ENCODE measurements at places on chromosomes 1 and 21.

- DNase-seq = no peak
Measured at GRCh38 chr1:23553231-23554126, 5.8 kb downstream of the ID3 start.

GRCh38 chr1:25356848-25357247 is 18.7 kb downstream of the TMEM50A start:
- no peak for DNase-seq

DNA sequence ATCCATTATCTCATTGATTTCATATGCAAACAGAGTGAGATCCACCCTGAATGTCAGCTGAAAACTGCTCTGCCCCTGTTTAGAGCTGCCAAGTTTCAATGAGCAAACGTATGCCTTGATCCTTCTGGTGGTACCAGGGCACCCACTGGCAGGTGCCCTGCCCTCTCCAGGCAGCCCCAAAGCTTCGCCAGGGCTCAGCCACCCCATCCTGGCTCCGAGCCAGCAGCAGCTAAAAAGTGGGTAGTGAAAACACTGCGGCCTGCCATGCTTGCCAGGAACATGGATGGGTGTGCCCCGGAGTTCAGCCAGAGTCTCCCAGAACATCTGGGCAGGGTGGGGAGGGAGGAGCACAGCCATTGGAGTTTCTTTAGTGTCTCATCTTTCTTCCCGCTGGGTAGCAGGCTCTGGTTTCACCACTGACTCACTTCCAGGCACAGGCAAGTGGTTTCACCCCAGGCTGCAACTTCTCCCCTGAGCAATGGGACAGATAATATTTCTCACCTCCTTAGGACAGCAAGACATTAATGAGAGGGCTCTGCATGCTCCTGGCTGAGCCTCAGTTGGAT is 8.1 kb upstream of the LMX1A start:
- DNase-seq = peak; percentile 81

- peak; percentile 75 for DNase-seq
Measured at GRCh38 chr1:115807723-115808122, 33.2 kb downstream of the NHLH2 start.

- no peak for DNase-seq
Measured at GRCh38 chr21:38459490-38459889, 38.8 kb downstream of the ERG start.

DNA sequence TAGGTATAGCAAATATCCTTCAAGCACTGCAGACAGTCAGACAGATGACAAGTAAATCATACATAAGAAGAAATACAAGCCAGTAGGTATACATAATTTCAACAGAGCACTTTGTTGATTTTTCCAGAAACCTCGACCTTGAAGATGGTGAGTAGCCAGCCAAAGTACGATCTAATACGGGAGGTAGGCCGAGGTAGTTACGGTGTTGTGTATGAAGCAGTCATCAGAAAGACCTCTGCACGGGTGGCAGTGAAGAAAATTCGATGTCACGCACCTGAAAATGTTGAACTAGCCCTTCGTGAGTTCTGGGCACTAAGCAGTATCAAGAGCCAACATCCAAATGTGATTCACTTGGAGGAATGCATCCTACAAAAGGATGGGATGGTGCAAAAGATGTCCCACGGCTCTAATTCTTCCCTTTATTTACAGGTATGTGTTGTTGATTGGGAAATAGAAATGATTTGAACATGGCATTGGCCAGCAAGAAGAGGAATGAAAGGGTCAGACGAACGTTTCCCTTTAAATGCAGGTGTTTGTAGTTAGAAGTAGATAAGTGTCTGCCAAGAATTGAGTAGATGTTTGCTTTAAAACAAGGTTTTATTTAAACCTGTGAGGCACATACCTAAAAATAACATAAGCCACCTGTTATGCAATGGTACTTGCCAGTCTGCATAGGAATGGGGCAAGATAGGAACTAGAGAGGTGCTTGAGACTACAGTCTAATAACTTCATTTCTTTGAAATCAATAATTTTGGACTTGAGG is 2.7 kb downstream of the PDIK1L start:
- DNase-seq = no peak

DNA sequence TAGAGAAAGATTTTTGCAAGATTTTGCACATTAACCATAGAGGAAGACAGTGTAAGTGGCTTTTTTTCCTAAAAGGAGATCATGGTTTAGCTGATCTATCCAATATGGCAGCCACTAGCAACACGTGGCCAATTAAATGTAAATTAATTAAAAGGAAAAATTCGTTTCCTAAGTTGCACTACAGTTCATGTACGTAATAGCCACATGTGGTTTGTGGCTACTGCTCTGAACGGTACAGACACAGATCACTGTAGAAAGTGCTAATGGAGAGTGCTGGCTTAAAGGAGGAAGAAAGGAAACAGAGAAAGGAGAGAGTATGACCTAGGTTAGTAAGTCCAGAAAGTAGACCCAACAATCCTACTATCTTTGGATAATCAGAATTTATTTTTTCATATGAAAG is 170.8 kb downstream of the SIPA1L2 start:
- no peak for DNase-seq

DNA sequence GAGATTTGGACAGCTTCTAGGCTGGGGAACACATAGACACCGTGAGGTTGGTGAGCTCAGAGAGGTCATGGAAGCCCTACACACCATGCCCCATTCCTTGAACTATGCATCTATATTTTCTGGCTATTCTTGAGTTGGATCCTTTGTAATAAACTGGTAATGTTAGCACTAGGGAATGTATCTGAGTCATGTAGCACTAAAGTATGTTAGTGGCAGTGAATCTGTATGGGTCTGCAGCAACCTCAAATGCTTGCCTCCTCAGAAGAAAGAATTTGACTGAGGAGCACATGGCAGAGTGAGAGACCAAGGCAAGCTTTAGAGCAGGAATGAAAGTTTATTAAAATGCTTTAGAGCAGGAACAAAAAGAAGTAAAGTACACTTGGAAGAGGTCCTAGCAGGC is 43.7 kb upstream of the LRRC7 start:
- no peak for DNase-seq

- no peak for DNase-seq
Measured at GRCh38 chr1:103517380-103518047, 8.0 kb upstream of the RNPC3 start.

- peak; percentile 37 for DNase-seq
Measured at GRCh38 chr1:213996320-213997037, 8.7 kb downstream of the PROX1 start.

GRCh38 chr1:196873385-196873784 is 14.5 kb upstream of the CFHR4 start:
- DNase-seq = no peak

DNA sequence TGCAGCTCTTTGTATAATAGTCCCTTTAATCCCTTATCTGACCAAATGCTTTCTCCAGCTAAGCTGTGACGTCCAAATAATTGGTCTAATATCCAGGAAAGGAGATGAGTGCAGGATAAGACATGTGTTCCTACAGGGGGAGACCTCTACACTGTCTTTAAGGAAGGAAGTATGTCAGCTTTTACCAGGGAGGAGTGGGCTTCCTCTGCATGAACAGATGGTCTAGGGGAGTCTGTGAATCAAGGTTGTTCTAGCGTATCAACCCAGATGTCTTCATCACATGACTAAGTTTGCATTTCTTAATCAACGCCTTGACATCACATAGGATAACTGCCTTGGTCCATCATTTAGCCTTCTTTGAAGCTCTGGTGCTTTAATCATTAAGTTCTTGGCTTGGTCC is 528.2 kb downstream of the MRPL39 start:
- no peak for DNase-seq

DNA sequence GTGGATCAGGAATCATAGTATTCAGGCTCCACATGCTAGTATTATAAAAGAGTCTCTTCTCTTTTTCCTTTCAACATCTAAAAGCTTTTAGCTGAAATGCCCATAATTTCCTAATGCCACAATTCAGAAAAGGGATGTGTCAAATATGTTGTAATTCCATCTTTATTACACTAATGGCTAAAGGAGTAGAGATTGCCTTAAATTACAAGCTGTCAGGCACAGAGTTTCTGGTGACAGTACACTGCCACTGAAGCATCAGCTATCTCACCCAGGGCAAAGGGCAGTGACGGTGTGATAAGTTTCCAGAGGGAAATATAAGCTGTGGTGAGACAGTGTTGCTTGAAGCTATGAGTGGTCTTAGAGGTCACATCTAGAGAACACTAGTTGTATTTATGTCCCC is 581.1 kb downstream of the KCNT2 start:
- DNase-seq = no peak

DNA sequence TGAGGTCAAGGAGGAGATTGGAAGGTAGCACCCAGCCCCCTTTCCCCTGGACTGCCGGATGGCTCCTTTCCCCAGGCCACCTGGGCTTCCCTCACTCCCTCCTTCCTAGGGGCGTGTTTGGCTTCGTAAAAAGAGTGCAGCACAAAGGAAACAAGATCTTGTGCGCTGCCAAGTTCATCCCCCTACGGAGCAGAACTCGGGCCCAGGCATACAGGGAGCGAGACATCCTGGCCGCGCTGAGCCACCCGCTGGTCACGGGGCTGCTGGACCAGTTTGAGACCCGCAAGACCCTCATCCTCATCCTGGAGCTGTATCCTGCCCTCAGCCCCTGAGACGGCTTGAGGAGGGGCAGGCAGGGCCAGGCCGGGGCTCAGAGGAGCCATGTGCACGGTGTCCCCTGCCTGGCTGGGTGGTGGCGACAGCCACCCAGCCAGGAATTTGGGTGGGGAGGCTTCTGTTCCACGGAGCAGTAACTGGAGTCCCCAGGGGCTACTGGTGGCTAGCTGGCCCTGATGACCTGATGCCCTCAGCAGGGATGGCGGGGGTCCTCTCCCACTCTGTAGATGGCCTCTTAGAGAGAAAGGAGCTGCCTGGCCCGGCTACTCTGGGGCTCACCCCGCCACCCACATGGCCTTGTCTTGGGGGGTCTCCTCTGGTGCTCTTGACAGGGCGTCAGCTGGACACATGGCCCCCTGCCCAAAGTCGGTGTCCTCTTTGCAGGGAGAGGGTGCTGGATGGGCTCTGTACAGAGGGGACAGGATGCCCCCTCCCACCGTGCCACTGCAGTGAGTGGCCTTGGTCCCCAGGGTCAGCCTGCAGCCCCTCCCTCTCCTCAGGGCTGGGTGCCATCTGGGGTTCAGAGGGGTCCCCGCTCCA is 39.5 kb downstream of the TRIM11 start:
- DNase-seq = no peak

GRCh38 chr21:44323591-44323990 is 15.6 kb downstream of the CFAP410 start:
- DNase-seq = no peak

DNA sequence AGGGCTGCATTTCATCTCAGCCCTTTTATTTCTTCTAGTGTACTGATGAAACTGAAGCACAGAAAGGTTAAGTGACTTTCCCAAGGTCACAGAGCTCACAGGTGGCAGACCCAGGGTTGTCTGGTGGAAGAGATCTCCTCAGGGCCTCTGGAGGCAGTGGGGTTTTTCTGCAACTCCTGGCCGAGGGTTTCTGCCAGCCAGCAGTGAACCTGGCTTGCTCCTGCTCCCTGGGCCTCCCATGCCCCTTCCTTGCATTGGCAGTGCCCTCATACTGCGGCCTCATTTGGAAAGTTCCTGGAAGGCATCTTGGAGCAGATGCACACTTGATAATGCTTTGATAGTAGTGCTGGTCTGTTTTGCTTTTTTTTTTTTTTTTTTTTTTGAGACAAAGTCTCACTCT is 7.7 kb downstream of the GALNT2 start:
- DNase-seq = no peak

- DNase-seq = no peak
Measured at GRCh38 chr1:62722796-62723195, 34.6 kb upstream of the DOCK7 start.

DNA sequence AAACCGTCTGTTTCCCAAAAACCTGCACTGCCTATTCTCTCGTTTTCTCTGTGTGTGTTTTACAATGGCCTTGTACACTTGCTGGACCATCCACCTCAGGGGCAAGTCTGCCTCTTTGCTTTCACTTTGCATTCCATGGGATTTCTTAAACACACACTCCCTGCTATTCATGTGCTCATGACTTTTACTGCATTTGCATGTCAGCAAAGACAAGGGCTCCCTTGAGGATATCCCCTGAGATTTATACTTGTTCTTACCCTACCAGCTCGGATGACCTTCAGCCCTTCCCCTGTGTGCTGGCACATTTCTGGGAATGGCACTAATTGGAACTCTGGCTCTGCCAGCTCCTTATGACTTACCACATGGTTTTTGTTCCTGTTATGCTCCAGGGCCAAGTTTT is 386.9 kb downstream of the AMY1C start:
- no peak for DNase-seq

- DNase-seq = peak; percentile 65
Measured at GRCh38 chr1:54499360-54500106, 48.5 kb upstream of the ACOT11 start.

DNA sequence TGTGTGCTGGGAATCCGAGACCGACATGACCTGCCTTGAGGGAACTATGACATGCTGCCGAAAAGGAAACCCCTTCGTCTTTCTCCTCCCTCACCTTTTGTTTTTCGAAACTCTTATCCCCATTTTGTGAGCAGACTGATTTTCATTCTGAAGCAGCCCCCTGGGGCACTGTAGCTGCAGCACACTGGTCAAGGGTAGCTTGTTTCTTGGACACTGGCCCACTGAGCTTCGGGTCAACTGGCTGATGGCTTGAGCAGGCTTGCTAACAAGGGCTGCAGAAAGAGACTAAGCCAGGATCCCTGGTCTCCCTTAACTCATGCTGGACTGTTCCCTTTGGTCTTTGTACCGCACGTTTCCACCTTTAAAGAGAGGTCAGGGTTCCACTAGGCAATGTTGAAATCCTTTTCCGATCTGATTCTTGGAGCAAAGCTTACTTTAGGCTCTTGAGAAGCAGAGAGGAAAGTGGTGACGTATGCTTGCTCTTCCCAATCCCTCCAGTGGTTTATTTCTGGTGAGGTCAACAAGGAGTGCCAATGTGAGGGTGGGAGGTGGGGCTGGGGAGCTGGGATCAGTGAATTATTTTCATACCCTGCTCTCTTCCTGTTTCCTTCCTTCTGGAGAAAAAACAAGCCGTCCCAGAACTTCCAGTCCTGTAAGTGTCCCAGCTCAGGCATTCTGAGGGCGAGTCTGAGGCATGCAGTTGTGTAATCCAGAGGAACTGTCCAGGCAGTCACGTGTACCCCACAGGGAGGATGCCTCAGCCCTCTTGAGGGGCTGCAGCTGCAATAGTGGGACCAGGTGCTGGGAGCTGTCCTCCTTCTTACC is 7.6 kb downstream of the CYP4B1 start:
- no peak for DNase-seq

DNA sequence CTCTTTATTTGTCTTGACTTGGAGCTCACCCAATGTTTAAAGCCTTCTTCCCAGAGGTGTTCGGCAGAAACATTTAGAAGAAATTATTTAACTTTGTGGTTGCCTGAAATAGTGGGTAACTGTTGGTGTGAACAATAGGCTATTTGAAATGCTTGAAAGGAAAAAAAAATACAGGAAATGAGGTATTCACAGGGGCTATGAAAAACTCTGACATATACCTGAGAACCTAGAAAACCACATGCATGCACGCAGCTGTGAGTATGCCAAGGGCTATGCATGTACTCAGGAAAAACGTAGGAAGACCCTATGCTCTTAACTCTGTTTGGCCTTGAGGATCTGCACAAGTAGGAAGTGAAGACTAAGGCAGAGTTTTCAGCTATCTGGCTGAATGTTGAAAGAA is 16.4 kb upstream of the RNF186 start:
- no peak for DNase-seq
